ENCODE measurements at places on chromosomes 1 and 21.

DNA sequence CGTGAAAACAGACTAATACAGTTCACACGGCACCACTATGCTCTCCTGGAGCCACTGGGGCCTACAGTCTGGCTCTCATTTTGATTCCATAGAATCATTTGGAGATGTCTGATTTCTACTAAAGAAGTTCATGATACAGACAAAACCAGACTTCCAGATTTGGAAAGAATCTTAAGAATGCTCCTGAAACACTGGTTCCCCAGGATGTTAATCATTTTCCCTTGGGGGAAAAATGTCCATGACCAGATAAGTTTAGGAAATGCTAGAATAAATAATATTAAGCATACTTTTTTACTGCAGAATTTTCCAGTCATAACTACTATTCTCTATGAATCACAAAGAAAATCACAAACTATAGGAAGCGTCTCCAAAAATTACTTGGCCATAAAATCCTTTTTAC lies 63.0 kb upstream of the RGS7 start:
- DNase-seq = no peak

- no peak for DNase-seq
Measured at GRCh38 chr1:66769512-66770229, 17.4 kb downstream of the DYNLT5 start.

GRCh38 chr1:90716552-90717355 lies at the start of gene BARHL2:
BARHL2 (minus strand) TSS chr1:90717302; CDS start chr1:90717195, 107 bp downstream.
- no peak for DNase-seq

DNA sequence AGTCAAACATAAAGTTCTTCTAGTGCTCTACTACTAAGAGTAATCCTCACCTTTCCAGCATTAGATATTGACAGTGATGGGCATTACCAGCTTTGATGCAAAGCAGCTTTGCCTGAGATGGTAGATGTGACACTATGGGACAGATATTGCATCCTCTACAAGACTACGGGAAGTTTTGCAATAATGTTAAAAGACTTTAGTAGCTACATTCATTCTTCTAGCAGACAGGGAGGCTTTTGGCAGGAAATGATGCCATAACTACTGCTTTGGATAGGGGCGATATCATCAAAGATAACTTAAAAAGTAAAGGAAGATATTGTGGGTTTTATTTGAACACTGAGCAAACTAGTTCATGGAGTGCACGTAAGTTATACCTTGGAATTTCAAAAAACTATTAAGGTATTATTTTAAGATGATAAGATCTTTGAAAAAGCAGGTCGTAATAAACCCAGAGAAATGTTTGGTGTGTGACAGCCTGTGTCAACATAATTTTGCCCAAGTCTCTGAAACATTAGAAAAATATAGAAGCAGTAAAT lies 368.3 kb upstream of the TMPRSS15 start:
- DNase-seq = no peak

DNA sequence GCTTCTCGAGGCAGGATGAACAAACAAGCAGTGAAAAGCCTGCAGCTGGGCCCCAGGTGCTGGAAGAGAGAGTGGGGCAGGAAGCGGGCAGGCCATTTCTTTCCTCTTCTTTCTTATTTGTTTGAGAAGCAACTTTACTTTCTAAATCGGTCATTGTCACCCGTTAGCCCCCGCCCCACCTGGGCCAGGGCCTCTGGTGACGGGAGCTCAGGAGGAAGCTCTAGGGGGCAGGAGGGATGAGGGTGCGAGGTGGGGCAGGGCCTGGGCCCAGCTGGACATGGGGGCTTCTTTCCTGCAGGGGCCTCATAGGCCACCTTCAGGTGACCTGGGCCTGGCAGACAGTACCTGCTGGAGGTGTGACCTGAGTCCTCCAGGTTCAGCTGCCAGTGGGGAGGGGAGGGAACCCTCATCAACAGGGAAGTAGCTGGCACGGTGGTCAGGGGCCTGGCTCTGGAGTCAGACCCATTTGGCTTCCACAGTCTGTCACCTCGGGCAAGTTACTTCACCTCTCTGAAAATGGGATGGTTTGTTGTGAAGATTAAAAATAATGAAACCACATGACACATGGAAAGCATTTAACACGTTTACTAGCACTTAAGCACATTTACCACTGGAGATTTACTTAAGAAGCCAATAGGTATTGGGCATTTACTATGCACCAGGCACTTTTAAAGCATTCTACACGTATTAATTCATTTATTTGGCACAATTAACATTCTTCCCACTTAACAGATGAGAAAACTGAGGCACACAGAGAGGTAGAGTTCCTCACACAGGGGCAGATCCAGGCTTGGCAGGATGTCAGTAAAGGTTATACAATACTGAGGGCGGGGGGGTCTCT lies 54.1 kb upstream of the ID3 start:
- no peak for DNase-seq

GRCh38 chr1:110874324-110875215 lies 1.6 kb downstream of the CD53 start:
- DNase-seq = peak; percentile 66

DNA sequence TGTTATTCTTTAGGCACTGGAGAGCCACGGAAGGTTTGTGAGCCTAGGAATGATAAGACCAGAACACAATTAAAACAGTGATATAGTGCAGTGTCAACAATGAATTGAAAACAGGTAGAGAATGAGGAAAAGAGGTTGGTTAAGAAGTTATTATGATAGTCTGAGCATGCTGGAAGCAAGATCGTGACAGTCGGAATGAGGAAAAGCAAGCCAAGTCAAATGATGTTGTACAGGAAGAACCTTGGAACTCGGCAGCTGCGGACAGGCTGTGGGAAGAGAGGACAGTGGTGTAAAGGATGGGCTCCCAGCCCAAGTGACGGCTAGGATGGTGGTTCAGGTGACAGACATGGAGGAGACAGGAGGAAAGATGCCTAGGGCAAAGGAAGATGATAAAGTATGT lies 25.6 kb downstream of the MTARC1 start:
- no peak for DNase-seq

DNA sequence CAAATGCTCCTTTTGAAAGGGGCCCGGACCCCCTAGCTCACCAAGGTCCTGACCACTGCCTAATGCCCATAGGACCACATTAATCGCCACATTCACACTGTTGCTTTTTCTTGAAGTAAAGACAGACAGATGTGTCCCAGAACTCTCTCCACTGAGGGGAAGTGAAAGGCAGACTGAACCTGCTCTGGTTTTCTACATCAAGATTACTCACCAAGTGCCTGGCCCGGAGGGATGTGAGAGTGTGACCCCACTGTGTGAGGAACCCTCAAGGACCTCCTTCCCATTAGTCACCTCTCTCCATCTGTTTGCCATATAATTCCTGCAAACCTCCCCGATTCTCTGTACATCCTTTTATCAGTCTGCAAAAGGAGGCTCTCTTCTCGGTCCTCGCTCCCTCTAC lies 381.5 kb downstream of the OMA1 start:
- no peak for DNase-seq

- DNase-seq = peak; percentile 42
Measured at GRCh38 chr1:111127923-111128643, 11.8 kb downstream of the DRAM2 start.

GRCh38 chr1:31198600-31198999 lies 41.1 kb downstream of the NKAIN1 start:
- no peak for DNase-seq

DNA sequence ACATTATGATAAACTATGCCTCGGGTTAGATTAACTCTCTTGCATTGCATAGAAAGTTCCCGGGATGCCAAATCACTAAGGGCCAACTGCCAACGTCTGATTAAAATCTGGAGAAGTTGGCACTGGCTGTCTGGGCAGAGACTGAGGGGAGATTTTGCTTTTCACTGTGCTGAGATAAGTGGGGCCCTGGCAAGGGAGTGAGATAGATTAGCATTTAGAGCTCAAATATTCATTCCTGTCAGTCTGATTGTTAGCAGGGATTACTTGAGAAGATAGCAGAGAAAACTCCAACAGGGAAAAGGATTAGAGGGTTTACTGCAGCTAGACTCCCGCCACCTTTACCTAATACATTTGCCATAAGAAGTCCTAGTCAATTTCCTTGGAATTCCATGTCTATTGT lies 714.1 kb upstream of the CHRM3 start:
- DNase-seq = no peak

DNA sequence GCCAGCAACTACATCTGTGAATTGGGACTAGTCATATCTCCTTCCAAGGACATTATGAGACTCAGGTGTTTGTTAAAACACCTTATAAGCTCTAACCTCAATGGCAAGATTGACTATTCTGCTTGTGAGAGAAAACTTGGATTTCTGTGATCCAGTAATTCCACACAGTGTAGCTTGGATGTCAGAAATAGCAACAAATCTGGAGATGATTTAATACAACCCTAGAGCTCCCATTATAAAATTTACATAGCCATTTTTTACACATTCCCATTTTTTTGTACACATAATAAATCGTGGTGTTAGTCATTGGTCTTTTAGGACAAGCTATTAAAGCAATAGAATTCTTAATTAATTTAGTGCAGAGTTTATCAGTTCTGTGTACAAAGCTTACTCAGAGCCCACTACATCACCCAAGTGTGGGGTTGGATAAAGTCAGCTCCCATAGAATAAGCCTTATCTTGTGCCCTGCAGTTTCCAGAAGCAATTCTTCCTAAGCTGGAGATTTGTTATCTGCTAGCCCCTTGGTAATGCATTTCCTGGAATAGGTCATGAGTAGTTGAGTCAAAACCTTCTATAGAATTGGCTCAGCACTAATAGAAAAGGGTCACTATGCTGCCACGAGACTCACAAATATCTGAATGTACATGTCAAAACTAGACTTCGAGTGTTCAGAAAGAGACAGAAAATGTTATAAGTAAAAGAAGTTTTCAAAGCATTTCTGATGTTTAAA lies 434.0 kb upstream of the RUNX1 start:
- no peak for DNase-seq

GRCh38 chr1:53482441-53483153 lies 23.4 kb downstream of the DMRTB1 start:
- no peak for DNase-seq

DNA sequence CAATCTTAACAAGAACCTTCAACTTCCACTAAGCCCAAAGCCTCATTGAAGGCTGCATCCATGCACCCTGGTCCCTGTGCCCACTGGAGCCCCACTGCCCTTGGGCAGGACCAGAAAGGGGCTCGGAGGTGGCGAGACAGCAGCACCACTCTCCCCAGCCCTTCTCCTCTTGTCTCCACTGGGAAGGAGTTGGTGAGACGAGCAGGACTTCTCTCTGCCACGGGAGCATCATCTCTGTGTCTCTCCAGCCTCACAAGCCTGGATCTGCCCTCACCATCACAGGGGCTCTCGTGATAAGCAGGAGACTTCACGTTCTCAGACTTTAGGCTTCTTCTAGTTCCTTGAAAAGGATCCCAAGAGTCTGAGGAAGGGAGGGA lies 7.2 kb upstream of the ETV3L start:
- DNase-seq = no peak

- DNase-seq = peak; percentile 71
Measured at GRCh38 chr1:232937741-232938375, 12.6 kb upstream of the NTPCR start.

DNA sequence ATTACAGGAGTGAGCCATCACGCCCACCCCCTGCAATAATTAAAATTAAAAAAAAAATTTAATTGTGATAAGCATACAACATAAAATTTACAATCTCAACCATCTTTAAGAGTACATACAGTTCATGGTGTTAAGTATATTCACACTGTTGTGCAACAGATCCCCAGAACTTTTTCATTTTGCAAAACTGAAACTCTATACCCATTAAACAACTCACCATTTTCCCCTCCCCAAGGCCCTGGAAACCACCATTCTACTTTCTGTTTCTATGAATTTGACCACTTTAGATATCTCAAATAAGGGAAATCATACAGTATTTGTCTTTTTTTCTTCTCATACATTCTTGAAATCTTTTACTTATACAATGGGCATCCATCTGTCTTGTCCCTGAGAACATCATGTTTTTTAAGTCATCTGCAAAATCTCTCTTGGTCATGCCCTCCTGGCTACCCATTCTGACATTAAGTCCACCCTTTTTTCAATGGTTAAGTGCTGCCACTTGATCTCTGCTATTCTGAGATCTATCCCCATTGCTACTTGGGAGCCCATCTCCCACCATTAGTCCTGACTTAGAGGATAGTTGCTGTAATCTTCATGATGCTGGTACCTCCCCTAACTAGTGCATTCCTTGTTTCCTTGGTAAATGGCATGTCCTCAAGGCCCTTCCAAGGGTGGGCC lies 39.4 kb upstream of the ZFYVE9 start:
- DNase-seq = no peak

- no peak for DNase-seq
Measured at GRCh38 chr1:208026880-208027438, 116.0 kb upstream of the CD34 start.

- DNase-seq = no peak
Measured at GRCh38 chr1:155001425-155001674, 1.3 kb upstream of the ZBTB7B start.

- no peak for DNase-seq
Measured at GRCh38 chr21:31974454-31974985, 101.7 kb downstream of the HUNK start.

DNA sequence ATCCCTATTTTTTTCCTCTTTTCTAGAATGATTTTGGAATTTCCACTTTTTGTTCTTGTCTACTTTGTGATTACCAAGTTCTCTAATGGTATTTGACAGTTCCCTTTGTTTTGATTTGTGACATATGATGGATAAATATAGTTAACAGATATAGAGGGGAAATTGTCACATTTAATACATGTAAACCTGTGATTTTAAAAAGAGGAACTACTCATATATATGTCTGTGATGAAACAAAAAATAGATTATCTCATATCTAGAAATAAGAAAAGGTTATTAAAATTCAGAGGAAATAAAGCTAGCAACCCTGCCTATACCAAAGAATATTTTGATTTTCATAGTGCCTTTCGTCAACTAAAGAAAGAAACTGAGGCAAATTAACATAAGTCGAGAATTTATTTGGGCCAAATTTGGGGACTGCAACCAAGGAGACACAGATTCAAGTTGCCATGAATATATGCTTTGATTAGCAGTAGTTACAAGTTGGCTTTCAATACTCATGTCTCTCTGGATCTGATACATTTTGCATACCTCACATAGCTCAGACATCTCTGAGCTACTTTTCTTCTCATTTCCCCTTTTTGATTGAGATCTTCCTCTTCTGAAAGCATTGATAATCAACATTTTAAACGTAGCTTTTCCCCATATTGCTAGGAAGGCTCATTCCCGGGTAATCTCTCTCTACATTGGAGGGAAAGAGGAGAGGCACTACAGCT lies 15.6 kb upstream of the C21orf91 start:
- DNase-seq = no peak

- DNase-seq = no peak
Measured at GRCh38 chr1:32695098-32695904, 7.3 kb downstream of the SYNC start.

DNA sequence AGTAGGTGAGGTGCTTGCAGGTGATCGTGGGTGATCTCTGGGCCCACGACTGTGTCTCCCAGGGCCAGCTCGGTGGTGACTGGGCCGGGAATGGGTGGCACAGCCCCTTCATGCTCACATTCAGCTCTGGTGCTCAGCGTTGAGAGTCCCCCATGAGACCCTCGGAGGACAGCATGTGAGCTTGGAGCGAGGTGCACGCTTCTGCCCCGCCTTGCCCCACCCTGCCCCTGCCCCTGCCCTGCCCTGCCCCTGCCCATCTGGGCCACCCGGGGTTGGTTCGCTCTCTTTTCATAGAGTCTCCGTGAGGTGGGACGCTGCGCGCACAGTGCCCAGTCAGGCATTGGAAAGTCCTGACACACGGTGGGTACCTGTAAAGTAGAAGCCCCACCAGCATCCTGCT lies 75.3 kb upstream of the ACTL8 start:
- no peak for DNase-seq
